ENCODE measurements at places on chromosomes 6 and 20.

DNA sequence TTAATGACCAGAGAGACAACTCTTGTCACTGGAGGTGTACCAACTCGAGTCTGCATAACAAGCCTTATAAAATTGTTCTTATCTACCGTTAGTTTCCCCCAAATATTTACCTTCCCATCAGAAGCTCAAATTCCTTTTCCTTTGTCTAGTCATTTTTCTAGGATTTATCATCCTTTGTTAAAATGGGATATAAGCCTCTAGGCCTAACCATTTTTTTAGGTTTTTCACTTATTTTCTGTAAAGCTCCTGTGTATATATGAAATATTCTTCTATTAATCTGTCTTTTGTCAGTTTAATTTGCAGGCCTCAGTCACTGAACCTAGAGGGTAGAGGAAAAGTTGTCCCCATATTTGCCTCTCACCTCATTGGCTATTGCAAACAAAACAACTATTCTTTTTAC lies 99.6 kb upstream of the TNFAIP3 start:
- H3K4me3 ChIP-seq = no peak overlapping the region
- H3K36me3 ChIP-seq = no peaks in the 10 kb centered on the region
- H3K27ac ChIP-seq = no peak overlapping the region
- H3K4me1 ChIP-seq = no peaks in the 10 kb centered on the region
- DNase-seq = no peak
- no peaks in the 10 kb centered on the region for H3K27me3 ChIP-seq

GRCh38 chr20:11394145-11394833 lies 523.4 kb upstream of the BTBD3 start:
- no peaks in the 10 kb centered on the region for H3K36me3 ChIP-seq
- no peak overlapping the region for H3K27ac ChIP-seq
- no peak overlapping the region for H3K4me3 ChIP-seq
- DNase-seq = no peak

GRCh38 chr20:24781418-24781980 lies 167.6 kb upstream of the CST7 start:
- H3K4me3 ChIP-seq = no peak overlapping the region
- H3K36me3 ChIP-seq = no peaks in the 10 kb centered on the region
- DNase-seq = no peak
- H3K27me3 ChIP-seq = no peaks in the 10 kb centered on the region

- H3K27me3 ChIP-seq = no peaks in the 10 kb centered on the region
- no peaks in the 10 kb centered on the region for H3K36me3 ChIP-seq
- no peak overlapping the region for H3K27ac ChIP-seq
- no peak for DNase-seq
- no peaks in the 10 kb centered on the region for H3K4me1 ChIP-seq
Observed at GRCh38 chr6:5529015-5529414, 267.7 kb downstream of the FARS2 start.

- no peak overlapping the region for H3K27ac ChIP-seq
- no peak for DNase-seq
- peaks cover 25% of the 10 kb centered on the region for H3K4me1 ChIP-seq
- no peak overlapping the region for H3K4me3 ChIP-seq
Observed at GRCh38 chr6:108247965-108248536, 12.8 kb downstream of the SNX3 start.

GRCh38 chr6:35359744-35360348 lies 17.5 kb downstream of the PPARD start:
- no peak for DNase-seq
- H3K27ac ChIP-seq = peak overlapping the region; percentile 15
- no peak overlapping the region for H3K4me3 ChIP-seq
- peaks cover 18% of the 10 kb centered on the region for H3K36me3 ChIP-seq
- H3K27me3 ChIP-seq = no peaks in the 10 kb centered on the region

DNA sequence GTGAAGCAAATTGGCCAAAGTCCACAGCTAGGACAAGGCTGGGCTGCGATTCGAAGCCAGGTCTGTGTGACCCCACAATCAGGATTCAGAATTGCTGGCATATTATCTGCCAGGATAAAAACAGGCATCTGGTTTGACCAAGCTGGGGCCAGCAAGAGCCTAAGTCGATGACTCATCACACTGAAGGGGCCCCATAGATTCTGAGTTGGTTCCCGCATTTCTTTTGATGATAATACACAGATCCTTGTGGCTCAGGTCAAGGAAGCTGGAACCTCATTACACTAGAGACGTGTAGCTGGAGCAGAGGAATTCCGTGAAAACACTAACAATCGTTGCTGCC lies 6.5 kb downstream of the KCNB1 start:
- no peaks in the 10 kb centered on the region for H3K36me3 ChIP-seq
- no peak overlapping the region for H3K4me3 ChIP-seq
- H3K4me1 ChIP-seq = peaks cover 90% of the 10 kb centered on the region
- no peak for DNase-seq
- H3K27ac ChIP-seq = no peak overlapping the region
- no peaks in the 10 kb centered on the region for H3K27me3 ChIP-seq
